ENCODE measurements at places on chromosomes 13 and 19.

- no peak overlapping the region for H3K27ac ChIP-seq
- H3K27me3 ChIP-seq, result no peaks in the 10 kb centered on the region
- no peak for DNase-seq
Observed at GRCh38 chr13:101654883-101655282, 202.4 kb downstream of the ITGBL1 start.

DNA sequence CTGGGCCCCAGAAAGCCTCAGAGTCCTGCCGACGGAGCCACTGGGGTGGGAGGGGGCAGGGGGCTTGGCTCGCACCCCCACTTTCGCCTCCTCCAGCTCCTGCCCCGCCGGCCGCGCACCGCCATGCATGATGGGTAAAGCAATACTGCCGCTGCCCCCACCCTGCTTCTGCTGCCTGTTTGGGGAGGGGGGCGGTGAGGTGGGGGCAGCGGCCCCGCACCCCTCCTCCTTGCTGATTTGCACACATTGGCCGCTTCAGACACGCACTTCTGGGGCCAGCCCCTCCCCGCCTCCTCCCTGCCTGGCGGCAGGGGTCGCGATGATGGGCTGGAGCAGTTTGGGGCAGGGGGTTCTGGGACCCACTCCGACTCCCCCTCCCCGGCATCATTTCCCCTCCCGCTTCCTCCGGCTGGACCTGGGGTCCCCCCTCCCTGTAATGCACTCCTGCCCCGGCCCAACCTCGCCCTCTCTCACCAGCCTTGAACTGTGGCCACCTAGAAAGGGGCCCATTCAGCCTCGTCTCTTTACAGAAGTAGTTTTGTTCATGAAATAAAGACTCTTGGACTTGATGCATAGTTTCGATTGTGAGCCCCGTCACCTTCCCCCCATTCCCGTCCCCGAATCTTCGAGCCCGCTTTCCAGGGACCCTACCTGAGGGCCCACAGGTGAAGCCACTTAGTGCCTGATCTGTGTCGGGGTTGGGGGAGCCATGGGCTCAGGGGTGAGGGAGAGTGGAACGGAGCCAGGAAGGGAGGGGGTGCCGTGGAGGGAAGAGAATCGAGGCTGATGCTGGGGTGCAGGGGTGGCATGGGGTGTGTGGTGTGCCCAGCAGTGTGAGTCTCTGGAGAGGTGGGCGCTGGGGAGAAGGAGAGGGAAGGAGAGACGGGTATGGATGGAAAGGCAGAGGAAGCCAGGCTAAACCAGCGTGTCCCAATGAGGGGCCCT lies 1.4 kb upstream of the HPN start:
- H3K27me3 ChIP-seq, result peaks cover 40% of the 10 kb centered on the region
- no peaks in the 10 kb centered on the region for H3K36me3 ChIP-seq
- no peak overlapping the region for H3K27ac ChIP-seq

GRCh38 chr13:54636231-54636630 lies 1607.6 kb downstream of the OLFM4 start:
- no peaks in the 10 kb centered on the region for H3K4me1 ChIP-seq
- H3K36me3 ChIP-seq, result no peaks in the 10 kb centered on the region
- no peak for DNase-seq

DNA sequence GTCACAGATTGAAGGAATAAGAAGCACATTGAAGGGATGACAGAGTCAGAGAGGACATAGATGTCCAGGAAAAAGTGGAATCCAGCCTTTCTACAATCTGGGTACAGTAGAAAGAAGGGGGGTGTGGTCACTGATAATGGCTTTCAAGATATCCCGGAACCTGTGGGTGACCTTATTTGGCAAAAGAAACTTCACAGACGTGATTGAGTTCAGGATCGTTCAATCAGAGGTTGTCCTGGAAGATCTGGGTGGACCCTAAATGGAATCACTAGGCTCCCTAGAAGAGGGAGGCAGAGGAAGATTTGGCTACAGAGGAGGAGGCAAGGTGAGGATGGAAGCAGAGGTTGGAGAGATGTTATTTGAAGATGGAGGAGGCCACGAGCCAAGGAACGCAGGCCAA lies 13.0 kb upstream of the SYCN start:
- DNase-seq, result no peak
- H3K36me3 ChIP-seq, result no peaks in the 10 kb centered on the region
- H3K4me3 ChIP-seq, result no peak overlapping the region

DNA sequence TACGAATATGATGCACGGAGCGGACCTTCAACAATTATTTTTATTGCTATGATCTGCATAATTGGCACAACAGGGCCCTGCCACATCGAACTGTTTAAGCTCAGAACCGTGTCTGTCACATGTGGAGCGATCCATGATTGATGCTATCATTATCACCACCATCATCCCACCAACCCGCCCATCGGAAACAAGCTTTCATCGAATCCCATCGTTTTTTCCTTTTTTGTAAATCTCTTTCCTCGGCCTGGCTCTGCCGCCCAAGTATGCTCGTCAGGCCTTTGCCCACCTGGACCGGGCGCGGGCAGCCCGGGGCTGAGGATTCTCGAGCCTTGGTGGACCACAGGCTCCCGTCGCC lies 533 bp upstream of the DCAF15 start:
- H3K27me3 ChIP-seq, result no peaks in the 10 kb centered on the region
- H3K4me3 ChIP-seq, result peak overlapping the region; percentile 39
- H3K4me1 ChIP-seq, result peaks cover 11% of the 10 kb centered on the region
- H3K36me3 ChIP-seq, result peaks cover 25% of the 10 kb centered on the region
- no peak overlapping the region for H3K27ac ChIP-seq

DNA sequence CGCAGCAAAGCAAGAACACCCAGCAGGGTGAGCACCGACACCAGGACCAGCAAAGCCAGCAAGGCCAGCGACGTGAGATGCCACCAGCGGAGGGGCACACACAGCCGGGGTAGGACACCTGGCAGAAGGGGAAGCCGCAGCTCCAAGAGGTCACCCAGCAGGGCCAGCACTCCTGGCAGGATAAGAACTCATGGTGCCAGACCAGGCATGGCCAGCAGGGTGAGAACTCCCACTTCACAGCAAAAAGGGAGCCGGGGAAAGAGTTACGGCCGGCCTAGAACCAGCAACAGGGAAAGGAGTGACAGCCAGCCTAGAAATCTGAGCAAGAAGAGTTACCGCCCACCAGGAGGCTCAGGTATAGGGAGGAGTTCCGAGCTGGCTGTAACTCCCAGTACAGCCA lies 486 bp downstream of the SRRM5 start:
- H3K4me3 ChIP-seq, result no peak overlapping the region
- no peaks in the 10 kb centered on the region for H3K4me1 ChIP-seq
- H3K27ac ChIP-seq, result no peak overlapping the region

- H3K4me1 ChIP-seq, result peaks cover 7% of the 10 kb centered on the region
- H3K36me3 ChIP-seq, result peaks cover 5% of the 10 kb centered on the region
- peak overlapping the region; percentile 30 for H3K27ac ChIP-seq
- H3K4me3 ChIP-seq, result no peak overlapping the region
- peak; percentile 62 for DNase-seq
Observed at GRCh38 chr13:35672611-35673010, 196.1 kb upstream of the MAB21L1 start.

DNA sequence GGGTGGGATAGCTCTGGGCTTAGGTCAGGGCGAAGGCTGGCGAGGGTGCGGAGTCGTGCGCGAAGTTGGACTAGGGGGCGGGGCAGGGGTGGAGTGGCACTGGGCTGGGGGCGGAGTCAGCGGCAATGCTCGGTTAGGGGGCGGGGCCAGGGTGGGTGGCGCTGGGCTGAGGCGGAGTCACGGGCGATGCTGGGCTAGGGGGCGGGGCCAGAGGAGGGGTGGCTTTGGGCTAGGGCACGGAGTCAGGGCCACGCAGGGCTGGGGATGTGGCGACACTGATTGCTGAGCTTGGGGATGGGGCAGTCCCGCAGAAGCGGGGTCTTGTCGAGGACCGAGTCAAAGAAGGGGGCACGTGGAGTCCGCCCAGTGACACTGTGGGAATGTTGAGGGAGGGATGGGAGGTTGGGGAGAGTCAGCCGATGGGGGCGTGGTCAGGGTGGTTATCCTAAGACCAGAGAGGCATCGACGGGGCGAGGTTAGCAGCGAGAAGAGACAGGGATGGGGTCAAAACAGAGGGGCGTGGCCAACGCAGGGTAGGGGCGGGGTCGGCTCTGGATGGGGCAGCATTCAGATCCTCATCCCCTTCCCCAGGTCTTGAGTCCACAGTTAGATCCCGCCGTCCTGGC lies 8.7 kb downstream of the HOMER3 start:
- H3K4me3 ChIP-seq, result no peak overlapping the region
- no peak overlapping the region for H3K27ac ChIP-seq
- peaks cover 62% of the 10 kb centered on the region for H3K36me3 ChIP-seq
- H3K27me3 ChIP-seq, result no peaks in the 10 kb centered on the region
- H3K4me1 ChIP-seq, result no peaks in the 10 kb centered on the region

DNA sequence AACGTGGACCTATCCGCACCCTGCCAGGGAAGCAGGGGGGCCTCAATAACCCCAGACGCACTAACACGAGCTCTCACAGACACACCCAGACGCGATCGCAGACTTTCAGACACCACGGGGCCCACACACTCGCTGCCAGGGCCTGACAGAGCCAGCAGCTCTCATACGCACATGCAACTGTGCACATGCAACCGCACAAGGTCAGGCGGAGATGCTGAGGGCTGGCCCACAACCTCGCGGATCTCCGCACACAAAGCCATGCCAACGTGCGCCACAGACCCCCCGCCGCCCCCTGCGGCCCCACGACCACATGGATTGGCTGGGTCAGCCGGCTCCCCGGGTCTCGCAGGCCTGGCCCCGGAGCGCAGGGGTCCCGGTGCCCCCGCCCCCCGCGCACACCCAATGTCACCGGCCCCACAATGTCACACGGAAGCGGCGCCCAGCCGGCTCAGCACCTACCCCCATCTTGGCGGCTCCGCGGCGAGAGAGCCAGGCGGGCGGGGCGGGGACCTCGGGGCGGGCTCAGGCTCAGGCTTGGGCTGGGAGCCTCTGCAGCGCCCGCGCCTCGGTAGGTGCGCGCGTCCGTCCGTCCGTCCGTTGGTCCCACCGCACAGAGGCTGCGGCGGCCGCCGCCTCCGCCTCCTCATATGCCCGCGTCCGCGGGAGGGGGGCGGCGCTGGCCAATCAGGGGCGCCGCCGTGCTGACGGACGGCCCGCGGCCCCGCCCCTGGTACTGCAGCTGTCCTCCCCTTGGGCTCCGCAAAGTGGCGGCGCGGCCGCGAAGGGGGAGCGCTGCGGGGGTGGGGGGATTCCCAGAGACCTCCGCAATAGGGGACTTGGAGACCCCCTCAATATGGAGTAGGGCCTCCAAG lies at the start of gene ATP1A3:
Gene ATP1A3, minus strand, starts transcription at position 619 of the 872 bp plus-strand sequence. Its CDS starts 154 bp downstream, at position 465.
- peaks cover 14% of the 10 kb centered on the region for H3K4me1 ChIP-seq
- no peak within 1 kb of the TSS for H3K27ac ChIP-seq
- peak within 1 kb of the TSS; percentile 15 for H3K4me3 ChIP-seq
- peak; percentile 48 for DNase-seq
- H3K36me3 ChIP-seq, result no peaks in the 10 kb centered on the region

- H3K4me1 ChIP-seq, result peaks cover 6% of the 10 kb centered on the region
- H3K27me3 ChIP-seq, result no peaks in the 10 kb centered on the region
- H3K4me3 ChIP-seq, result no peak overlapping the region
- no peak overlapping the region for H3K27ac ChIP-seq
Observed at GRCh38 chr13:39965309-39965708, 309.8 kb downstream of the COG6 start.

GRCh38 chr19:50358483-50359327 lies 6.7 kb downstream of the NAPSA start:
- no peak overlapping the region for H3K27ac ChIP-seq
- peaks cover 13% of the 10 kb centered on the region for H3K4me1 ChIP-seq
- H3K27me3 ChIP-seq, result peaks cover 8% of the 10 kb centered on the region
- peak; percentile 74 for DNase-seq
- H3K36me3 ChIP-seq, result no peaks in the 10 kb centered on the region
- H3K4me3 ChIP-seq, result peak overlapping the region; percentile 40

DNA sequence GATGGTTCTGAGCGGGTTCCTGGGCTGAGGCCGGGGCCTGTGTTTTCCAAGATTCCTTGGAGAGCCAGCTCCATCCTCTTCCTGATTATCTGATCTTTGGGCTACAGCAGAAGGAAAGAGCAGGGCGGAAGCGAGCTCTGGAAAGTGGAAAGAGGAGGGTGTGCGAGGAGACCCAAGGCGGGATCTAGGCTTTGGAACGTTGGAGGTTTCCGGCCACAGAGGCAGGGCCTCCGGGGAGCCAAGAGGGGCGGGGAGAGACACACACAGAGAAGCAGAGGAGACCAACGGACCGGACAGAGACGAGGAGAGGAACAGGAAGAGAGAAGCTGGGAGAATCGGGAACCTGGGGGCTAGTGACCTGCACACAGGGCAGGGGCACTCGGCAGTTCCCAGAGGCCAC lies at the start of gene CLEC11A:
Gene CLEC11A, plus strand, starts transcription at position 296 of the 400 bp plus-strand sequence. CDS start 162 bp downstream, outside the sequence.
- H3K27me3 ChIP-seq, result peaks cover 20% of the 10 kb centered on the region

- peak; percentile 55 for DNase-seq
- H3K27ac ChIP-seq, result no peak overlapping the region
- H3K4me1 ChIP-seq, result peaks cover 51% of the 10 kb centered on the region
- peaks cover 29% of the 10 kb centered on the region for H3K27me3 ChIP-seq
- peaks cover 5% of the 10 kb centered on the region for H3K36me3 ChIP-seq
- H3K4me3 ChIP-seq, result no peak overlapping the region
Observed at GRCh38 chr19:35142606-35143230, 337 bp upstream of the FXYD7 start.

DNA sequence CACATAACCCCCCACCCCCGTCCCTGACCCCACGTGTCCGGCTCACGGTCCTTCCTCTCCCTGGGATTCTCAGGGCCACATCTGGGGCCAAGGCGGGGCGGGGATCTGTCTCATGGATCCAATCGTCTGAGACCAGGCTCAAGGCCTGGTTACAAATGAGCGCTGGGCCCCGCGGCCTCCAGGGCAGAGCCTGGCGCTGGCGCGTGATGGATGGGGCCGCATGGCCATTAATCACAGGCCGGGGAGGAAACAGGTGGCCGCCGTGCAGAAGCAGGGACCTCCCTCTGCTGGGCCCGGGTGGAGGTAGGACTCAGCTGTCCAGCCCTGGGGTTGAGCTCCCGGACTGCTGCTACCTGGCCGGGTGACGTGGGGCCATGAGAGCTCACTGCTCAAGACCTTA lies 5.8 kb upstream of the TLE5 start:
- H3K27ac ChIP-seq, result peak overlapping the region; percentile 92
- H3K4me3 ChIP-seq, result no peak overlapping the region
- peaks cover 41% of the 10 kb centered on the region for H3K4me1 ChIP-seq
- H3K36me3 ChIP-seq, result no peaks in the 10 kb centered on the region
- H3K27me3 ChIP-seq, result no peaks in the 10 kb centered on the region

GRCh38 chr19:980133-980998 lies 3.8 kb upstream of the WDR18 start:
- H3K36me3 ChIP-seq, result peaks cover 2% of the 10 kb centered on the region
- no peak for DNase-seq
- H3K4me3 ChIP-seq, result no peak overlapping the region
- H3K4me1 ChIP-seq, result peaks cover 30% of the 10 kb centered on the region
- H3K27me3 ChIP-seq, result peaks cover 10% of the 10 kb centered on the region

GRCh38 chr13:45917019-45917418 lies 65.5 kb upstream of the SIAH3 start:
- H3K27ac ChIP-seq, result no peak overlapping the region
- no peaks in the 10 kb centered on the region for H3K4me1 ChIP-seq
- no peaks in the 10 kb centered on the region for H3K27me3 ChIP-seq
- DNase-seq, result no peak

DNA sequence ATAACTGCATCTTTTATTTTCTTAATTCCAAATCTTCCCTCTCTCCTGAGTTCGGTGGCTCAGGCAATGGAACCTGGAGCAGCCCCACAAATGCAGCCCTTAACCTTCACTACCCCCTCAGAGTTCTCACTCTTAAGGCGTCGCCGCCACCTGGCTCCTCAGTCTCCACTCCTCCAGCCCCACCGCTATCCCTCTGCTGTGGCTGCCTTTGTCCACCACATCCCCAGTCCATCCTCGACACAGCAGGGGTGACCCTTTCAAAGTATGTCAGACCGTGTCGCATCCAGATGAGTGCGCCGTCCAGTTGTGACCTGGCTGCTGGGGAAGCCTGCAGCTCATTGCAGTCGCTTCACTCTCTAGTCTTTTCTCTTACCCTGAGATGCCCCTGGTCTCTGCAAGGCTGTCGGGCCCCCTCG lies 1.0 kb downstream of the SPPL2B start:
- DNase-seq, result no peak
- H3K27me3 ChIP-seq, result no peaks in the 10 kb centered on the region

Data from muscle of leg (tissue), 16 donors.